SHP77 (cell line): ENCODE measurements at places on chromosomes 11 and 22.

GRCh38 chr11:31366795-31367194 lies 2.7 kb downstream of the DCDC1 start:
- no peak for DNase-seq

DNA sequence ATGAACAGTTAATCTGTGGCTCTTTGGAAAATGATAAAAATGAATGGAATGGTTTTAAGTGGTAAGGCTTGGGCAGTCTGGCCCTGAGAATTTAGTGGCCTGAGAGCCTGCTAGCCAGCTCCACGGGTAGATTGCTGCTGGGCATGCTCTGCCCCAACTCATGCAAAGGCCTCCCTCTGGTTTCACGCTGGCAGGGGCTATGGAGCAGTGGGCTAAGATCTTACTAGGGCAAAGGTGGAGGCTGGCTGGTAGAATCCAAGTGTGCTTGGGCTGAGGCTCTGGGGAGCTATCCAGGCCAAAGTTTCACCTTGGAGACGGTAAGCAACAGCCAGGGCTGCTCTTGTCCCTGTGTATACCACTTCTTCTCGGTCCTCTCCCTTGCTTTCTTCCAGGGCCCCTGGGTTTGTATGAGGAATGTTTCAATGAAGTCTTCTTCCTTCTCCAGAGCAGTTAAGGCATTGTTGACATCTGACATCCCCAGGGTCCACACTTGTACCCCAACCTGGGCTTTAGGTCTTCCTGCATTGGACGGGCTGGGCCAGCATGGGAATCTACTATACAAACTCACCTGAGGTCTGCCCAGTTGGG lies 27.4 kb downstream of the UBE2L3 start:
- no peak for DNase-seq

- no peak for DNase-seq
Measured at GRCh38 chr11:59259047-59259446, 46.3 kb upstream of the MPEG1 start.

DNA sequence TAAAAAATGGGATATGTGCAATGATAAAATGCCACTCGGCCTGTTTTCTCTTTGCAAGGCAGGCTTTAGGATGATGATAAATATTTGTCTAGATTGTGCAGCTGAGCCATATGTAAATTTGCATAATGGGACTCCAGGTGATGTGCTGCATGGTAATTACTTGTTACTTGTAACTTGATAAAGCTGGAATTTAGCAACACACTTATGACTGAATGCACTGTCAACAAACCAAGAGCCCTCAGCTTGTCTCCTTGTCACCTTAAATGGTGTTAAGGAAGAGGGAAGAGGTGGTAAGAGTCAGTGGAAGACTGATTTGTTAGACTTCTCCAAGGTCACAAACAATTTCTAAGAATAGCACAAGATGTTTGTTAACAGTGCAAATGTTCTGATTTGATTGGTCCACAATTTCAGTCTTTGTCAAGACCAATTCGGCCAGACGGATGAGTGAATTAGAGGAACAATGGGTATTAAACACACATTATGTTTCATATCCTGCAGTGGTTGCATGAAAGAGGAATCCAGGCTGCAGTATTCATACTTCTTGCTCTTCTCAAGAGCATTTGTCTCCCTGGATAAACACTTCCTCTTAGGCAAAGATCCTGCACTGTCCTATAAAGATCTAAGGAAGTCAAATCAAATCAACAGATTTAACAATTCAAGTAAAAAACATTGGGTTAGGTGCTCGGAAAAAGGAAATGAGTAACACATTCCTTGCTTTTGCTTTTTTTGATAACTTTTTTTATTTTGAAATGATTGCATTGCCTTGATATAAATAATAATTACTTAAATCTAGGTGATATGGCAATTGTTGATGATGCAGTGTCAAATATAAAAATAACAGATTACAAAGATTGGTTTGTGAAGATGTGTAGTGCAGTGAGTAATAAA lies 448.3 kb upstream of the DDI1 start:
- no peak for DNase-seq

DNA sequence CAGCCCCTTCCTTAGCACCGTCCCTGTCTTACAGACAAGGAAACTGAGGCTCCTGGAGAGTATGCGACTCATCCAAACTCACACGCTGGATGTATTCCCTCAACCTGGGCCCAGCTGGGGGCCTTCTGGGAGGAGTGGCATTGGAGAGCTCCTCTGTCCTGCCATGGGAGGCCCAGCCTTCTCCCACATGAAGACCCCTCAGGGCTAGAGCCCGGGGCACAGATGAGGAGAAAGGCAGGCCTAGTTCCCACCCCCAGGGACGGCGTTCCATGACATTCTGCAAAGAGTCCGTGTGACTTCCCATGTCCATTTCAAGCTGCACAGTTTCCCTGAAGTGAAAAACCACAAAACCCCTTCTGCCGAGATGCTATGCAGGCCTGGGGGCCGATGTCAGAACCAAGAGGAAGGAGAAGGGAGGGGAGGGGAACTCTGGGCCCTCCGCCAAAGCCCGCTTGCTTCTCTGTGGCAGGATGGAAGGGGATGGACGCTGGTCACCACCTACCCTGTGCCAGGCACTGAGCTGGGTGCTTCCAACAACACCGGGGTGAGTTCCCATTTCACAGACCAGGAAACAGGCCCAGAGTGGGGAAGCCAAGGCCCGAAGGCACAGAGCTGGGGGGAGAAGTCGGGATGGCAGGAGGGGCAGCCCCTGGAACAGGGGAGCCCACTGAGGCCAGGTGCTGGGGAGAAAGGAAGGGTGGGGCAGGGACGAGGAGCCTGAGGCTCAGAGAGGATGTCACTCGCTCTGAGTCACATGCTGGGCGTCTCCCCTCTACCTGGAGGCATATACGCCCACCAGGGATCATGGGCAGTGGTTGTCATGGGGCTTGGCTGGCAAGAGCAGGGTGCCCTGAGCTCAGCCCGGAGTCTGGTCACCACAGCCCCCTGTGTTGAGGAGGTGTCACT lies 15.7 kb downstream of the RAC2 start:
- no peak for DNase-seq

DNA sequence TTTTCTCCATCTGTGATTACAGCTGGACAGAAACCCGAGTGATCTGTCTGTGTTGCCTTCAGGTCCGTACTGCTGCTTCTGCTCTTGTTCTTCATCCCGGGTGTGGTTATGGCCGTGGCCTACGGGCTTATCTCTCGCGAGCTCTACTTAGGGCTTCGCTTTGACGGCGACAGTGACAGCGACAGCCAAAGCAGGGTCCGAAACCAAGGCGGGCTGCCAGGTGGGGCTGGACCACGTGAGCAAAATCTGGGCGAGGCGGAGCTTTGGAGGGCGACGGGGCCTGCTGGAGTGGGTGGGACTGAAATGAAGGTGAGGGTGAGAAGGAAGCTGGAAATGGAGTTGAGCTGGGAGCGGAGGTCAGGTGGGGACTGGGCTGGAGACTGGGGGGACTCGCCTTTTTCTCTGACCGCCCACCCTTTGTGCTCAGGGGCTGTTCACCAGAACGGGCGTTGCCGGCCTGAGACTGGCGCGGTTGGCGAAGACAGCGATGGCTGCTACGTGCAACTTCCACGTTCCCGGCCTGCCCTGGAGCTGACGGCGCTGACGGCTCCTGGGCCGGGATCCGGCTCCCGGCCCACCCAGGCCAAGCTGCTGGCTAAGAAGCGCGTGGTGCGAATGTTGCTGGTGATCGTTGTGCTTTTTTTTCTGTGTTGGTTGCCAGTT lies 11.1 kb downstream of the CCKBR start:
- no peak for DNase-seq

GRCh38 chr22:33579448-33580093 lies 340.7 kb downstream of the LARGE1 start:
- peak; percentile 49 for DNase-seq

DNA sequence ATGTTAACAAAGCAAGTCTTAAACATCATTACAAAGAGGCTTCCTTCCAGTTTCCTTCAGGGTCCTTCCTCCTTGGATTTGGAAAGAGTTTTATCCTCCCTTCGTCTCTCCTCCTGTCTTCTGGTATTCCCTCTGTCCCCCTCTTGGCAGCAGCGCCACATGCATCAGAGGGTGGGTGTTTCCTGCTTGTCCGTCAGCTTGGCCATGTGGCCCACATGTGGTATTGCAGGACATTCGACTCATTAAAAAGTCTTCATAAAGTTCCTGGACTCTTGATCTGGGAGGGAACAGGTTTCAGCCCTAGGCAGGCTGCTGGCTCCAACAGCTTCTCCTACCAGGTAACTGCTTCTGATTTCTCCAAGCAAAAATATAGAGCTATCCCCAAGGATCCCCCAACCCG lies 189.8 kb downstream of the CSNK2A3 start:
- DNase-seq = no peak

DNA sequence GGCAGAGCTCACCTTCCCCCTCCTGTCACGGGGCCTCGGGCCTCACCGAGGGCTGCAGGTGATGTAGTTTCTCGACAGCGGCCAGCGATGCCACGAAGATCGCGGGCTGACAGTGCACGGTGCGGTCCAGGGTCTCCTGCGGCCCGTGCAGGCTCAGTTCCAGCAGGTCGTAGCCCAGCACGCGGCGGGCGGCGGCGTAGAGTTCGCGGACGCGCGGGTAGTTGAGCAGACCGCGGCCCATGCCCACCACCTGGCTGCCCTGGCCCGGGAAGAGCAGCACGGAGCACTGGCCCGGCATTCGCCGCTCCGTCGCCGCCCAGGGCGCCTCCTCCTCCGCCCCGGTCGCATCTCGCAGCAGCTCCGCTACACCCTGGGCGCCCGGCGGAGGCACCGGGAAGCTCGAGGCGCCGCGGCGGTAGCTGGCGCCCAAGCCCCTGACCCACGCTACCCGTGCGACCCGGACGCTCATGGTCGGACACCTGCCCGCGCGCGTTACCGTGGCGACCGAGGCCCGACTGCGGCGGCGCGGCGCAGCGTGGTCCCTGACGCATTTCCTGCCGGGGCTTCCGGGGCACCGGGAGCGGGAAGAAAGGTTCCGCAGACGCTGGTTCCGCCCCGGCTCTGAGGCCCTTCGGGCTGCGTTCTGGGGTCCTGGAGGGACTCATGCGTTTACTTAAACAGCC lies at the start of gene MCAT:
MCAT (minus strand) TSS at position 519 of the 683 bp plus-strand sequence; CDS start at position 469, 50 bp downstream.
- DNase-seq = peak; percentile 82

DNA sequence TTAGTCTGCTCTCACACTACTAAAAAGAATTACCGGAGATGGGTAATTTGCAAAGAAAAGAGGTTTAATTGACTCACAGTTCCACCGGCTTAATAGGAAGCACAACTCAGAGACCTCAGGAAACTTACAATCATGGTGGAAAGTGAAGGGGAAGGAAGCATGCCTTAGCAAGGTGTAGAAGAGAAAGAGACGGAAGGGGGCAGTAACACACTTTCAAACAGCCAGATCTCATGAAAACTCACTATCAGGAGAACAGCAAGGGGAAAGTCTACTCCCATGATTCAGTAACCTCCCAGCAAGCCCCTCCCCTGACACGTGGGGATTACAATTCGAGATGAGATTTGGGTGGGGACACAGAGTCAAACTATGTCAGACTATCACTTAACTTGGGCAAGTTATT lies 236.6 kb upstream of the ANO3 start:
- no peak for DNase-seq
